Caco-2 (cell line): ENCODE measurements at places on chromosomes 2 and 18.

GRCh38 chr2:191580581-191580980 lies 97.4 kb upstream of the NABP1 start:
- DNase-seq, result no peak

- DNase-seq, result no peak
Measured at GRCh38 chr2:218755567-218756404, 26.2 kb upstream of the CYP27A1 start.

DNA sequence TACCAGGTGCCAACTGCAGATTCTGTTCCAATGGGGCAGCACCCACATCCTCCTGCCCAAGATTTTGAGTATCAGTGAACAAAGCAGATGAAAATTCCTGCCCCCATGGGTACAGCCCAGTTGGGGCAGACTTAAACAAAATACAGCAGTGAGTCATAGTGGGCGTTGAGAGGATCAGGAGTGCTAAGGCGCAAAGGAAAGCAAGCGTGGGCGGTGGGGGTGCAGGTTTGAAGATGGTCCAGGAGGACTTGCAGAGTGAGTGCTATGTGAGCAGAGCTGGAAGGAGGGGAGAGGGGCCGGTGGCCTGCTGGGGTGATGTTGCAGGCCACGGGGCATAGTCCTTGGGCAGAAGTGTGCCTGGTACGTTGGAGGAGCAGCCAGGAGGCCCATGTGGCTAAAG lies 24.7 kb downstream of the STEAP3 start:
- no peak for DNase-seq

DNA sequence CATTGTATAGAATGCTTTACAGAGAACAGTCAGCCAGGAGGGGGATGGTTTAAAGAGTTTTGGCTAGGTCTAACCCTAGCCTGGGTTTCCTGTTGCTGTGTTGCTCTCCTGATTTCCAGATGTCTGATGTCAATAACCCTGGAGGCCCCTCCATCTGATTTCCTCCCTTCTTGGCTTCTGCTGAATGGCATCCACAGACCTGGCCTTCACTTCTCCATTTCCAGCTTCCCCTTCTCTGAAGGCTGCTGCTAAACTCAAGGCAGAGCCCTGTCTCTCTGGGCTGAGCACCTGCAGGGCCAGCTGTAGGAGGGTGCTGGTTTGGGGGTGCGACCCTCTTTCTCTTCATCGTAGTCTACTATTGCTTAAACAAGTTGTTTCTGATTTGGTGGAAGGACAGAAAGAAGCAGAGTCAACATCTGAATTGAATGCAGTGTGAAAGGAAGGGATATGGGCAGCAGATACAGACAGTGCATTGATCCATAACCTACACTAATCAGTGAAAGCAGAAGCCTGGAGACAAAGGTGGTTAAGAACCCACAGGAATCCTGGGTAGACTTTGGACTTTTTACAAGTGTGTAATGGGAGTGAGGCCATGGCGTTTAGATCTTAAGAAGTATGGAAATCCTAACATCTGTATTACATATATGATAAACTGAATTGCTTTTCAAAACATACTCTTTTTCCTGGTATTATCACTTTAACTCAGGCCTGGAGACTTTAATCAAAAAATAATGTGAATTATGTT lies 153.6 kb downstream of the HRH4 start:
- no peak for DNase-seq

DNA sequence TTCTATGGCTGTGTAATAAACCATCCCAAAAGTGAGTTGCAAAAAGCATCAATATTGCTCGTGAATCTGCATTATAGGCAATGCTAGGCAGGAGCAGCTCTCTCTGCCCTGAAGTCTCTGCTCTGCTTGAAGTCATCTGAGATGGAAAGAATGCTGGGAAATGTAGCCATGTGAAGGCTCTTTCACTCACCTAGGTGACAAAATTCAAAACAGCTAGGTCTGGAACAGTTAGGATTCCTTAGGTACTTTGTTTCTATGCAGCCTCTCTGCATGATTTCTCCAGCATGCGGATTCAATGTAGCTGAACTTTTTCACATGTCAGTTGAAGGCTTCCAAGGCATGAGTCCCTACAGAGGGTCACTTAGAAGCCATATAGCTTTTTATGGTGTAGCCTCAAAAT lies 1383.7 kb downstream of the LRP1B start:
- DNase-seq, result no peak

DNA sequence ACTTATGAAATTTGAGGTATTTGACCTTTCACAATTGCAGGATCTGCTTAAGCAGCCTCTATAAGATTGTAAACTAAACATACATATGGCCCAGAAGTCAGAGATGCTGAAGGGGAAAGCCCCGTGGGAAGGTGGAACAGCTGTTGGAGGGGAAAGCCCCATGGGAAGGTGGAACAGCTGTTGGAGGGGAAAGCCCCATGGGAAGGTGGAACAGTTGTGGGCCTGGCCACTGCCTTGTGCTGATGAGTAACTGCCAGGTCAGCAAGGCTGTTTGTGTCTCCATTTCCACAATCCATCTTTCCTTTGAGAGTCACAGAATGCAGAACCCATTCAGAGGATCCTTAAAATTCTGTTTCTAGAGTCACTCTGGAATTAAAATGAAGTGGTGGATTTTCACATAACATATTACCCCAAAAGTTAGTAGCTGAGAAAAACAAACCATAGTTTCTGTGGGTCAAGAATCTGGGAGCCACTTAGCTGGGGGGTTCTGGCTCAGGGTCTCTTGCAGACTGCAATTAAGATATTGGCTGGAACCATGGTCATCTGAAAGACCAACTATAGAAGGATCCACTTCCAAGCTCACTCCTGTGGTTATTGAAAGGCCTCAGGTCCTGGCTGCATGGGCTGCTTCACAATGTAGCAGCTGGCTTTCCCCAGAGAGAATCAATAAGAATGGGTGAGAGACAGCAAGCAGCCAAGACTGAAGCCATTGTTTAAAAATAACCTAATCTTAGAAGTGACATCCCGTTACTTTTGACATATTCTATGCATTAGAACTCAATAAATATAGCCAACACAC lies 86.6 kb upstream of the CAVIN2 start:
- DNase-seq, result no peak

GRCh38 chr18:5237723-5238370 lies 40.8 kb upstream of the AKAIN1 start:
- DNase-seq, result peak; percentile 83

DNA sequence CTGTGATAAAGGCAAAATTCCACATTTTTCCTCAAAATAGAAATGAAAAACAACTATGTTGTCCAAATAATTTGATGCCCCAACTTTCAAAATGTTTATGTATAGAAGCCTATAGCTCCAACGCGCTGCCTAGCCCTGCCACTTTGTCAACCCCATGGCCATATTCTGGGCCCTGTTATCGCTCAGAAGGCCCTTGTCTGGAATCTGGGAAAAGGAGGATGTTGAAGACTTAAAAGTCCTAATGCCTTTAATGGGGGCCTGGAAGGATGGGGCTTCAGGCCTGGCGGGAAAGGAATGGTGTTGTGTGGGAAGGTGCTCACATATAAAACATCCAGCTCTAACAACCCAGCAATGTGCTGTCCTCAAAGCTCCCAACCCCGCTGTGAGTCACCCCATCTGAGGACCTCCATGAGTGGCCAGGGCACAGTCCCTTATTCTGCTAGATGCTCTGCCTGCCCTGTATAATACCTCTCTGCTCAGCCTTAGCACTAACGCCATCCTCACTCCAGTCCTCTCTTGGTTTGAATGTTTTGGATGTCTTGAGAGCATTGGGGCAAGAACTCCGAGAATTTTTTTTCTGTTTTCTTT lies 86.0 kb downstream of the ACSL3 start:
- no peak for DNase-seq

GRCh38 chr2:161118722-161119121 lies 41.5 kb upstream of the TANK start:
- no peak for DNase-seq

GRCh38 chr2:240832921-240833494 lies 13.0 kb upstream of the KIF1A start:
- DNase-seq, result no peak

GRCh38 chr2:5984946-5985345 lies 292.8 kb downstream of the SOX11 start:
- DNase-seq, result no peak

GRCh38 chr18:64044616-64045015 lies 74.7 kb downstream of the SERPINB8 start:
- DNase-seq, result no peak

DNA sequence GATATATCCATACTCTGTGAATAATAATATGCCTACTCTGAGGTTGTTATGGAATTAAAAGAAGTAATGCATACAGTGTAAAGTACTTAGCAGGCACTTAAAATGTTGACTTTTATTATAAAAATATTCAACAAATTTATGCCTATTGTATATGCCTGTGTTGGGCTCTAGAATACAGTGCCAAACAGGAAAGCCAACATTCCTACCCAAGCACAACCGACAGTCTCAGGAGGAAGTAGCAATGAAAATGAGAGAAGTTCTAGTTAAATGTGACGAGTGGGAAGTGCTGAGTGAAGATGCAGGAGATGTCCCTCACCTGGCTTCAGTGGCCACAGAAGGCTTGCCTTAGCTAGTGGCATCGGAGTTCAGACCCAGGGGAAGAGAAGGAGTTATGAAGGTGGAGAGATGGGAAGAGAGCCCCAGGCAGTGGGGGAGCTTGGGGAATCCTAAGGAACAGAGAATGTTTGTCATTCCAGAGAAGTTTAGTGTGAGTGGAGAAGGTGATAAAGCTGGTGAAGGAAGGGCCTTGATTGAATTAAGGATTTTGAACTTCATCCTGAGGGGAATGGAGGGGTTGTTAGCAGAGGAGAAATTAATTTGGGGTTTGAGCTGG lies 105.4 kb upstream of the CNGA3 start:
- DNase-seq, result no peak
